ENCODE measurements at places on chromosomes 12 and 14.

- DNase-seq, result no peak
These were observed 296.1 kb upstream of the SYT1 start for GRCh38 chr12:78568321-78569020.

GRCh38 chr12:26488351-26488750 is 293.0 kb downstream of the SSPN start:
- no peak for DNase-seq

DNA sequence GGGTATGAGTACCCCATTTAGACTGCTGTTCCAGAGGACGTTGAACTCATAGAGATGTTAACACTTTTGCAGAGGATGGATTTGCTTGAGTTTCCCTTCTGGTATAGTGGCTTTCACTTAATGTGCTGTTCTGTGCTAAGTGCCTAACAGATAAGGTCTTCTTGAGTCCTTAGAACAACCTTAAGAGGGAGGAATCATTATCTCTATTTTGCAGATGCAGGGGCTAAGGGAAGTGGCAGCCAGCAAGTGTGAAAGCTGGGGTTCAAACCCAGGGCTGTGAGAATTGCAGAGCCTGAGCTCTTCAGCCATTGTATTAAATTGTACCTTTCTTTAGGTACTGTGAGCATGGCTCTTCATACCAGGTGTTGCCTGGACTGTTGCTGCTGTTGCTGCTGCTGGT is 122.1 kb upstream of the NRXN3 start:
- no peak for DNase-seq

- no peak for DNase-seq
These were observed 32.6 kb upstream of the ANO6 start for GRCh38 chr12:45183246-45183645.

- DNase-seq, result peak; percentile 77
These were observed 18.9 kb downstream of the PITPNM2 start for GRCh38 chr12:123131879-123132402.

GRCh38 chr12:74663958-74664357 is 126.3 kb downstream of the ATXN7L3B start:
- no peak for DNase-seq

DNA sequence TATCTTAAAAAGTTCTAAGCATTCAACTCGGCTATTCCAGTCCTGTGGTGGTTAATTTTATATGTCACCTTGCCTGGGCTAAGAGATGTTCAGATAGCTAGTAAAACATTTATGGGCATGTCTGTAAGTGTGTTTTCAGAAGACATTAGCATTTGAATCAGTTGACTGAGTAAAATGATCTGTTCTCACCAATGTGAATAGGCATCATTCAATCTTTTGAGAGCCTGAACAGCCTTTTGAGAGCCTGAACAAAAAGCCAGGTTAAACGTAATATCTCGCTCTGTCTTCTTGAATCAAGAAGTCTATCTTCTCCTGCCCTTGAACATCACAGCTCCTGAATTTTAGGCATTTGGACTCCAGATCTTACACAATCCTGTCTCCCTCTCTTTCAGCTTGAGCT is 1266.1 kb downstream of the LRFN5 start:
- no peak for DNase-seq

- no peak for DNase-seq
These were observed 117.9 kb upstream of the MAP1LC3B2 start for GRCh38 chr12:116441292-116441691.

- DNase-seq, result no peak
These were observed 775 bp upstream of the FAM186A start for GRCh38 chr12:50397117-50397650.

- DNase-seq, result peak; percentile 41
These were observed 26.5 kb downstream of the ZBTB42 start for GRCh38 chr14:104827177-104828055.

- DNase-seq, result no peak
These were observed 228.5 kb upstream of the KRR1 start for GRCh38 chr12:75739912-75740311.

- DNase-seq, result no peak
These were observed 40.1 kb downstream of the VWF start for GRCh38 chr12:6084261-6084968.

DNA sequence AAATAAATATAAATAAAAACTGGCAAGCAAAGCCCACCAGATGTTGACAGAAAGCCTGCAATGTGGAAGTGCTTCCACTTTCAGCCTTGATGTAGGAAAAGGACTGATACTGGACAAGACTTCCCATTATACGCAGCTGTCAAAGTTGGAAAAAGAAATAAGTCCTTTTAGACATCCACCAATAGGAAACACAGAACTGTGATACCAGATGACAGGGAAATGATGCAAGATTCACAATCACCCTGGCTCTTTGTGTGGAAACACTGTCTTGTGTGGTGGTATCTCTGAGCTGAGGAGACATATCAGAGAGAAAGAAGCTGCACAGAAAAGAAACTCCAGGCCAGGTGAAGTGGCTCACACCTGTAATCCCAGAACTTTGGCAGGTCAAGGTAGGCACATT is 13.8 kb upstream of the METAP2 start:
- DNase-seq, result no peak

GRCh38 chr12:99042226-99042625 is 397.1 kb downstream of the APAF1 start:
- no peak for DNase-seq

DNA sequence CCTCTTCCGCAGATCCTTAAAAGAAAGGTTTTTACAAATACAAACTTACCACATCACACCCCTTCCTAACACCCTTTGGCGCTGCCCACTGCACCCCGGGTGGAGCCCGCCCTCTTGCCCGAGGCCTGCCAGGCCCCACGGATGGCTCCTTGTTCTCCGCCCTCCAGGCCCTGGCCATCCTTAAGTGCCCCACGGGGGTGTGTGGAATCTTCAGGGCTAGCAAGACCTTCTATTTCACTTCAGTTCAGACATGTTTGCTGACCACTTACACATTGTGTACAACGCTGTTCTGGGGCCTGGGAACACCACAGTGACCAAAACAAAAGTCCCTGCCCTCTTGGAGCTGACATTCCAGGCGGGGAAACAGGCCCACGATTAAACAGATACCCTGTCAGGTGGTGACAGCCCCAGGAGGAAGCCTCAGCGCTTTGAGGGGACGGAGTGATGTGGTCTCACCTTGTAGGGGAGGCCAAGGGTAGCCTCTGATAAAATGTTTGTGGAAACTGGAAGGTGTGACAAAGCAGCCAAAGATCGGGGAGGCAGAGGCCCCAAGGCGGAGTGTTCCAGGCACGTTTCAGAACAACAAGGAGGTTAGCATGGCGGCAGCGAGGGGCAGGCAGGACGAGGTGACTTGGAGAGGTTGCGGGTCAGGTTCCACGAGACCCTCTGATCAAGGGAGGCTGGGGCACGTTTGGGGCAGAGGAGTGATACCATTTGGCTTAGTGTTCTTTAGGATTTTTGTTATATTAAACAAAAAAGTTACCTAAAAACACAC is 27.0 kb downstream of the TPCN1 start:
- no peak for DNase-seq

DNA sequence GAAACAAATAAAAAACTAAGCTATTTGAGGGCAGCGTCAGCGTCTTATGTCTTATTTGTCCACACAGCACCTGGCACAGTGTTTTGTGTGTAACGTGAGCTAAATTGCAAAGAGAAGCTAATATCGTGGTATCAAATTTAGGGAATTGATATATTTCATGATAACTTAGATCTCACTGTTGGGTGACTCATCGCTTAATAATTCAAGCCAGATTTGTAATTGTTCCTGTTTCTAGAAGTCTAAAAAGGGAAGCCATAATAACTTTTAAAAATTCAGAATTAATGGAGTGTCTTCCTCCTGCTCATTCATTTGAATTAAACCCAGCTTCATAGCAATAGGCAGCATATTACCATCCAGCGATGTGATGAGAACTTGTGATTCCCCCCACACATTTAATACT is 214.7 kb downstream of the PDZRN4 start:
- DNase-seq, result no peak

DNA sequence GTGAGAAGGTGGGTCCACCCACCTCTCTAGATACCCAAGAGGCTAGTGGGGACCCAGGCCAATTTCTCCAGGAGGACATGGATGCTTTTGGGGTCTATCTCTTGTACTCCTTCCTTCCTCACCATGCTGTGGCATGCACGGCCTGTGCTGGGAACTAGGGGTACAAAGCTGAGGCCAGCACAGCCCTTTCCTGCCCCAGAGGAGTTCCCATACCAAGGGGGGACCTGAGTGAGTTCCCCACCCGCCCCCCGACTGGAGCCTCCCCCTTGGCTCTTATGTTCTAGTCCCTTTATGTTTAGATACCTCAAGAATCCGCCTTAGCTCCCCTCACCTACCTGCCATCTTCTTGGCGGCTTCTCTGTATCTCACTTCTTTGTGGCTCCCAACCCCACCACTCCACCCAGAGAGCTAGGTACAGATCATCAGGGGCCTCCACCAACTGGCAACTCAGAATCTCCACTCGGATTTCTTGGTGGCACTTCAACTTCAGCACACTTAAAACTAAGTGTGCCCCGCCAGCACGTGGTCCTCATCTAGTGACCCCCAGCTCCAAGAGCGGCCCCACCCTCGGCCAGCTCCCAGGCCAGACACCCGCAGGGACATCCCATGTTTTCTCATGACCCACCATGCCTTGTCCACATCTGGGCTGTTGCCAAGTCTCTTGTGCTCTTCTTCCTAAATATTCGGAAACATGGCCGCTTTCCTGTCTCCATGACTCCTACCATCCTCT is 115.2 kb upstream of the RTL1 start:
- no peak for DNase-seq

DNA sequence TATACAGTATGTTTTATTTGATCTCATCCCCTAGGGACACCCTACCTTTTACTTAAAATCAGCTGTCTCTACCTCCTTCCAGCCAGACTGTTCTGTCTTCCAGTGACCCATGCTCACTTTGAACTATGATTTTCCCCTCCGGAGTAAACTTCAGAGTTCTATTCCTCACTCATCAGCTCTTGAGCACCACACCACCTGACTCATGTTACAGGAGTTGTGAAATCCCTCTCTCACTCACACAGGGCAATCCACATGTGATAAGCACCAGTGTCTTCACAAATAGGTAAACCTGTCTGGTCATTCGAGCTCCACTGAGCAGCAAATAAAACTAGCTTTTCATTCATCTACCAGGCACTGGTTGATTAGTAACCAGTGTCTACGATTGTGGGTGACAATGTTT is 177.3 kb upstream of the BMP4 start:
- DNase-seq, result no peak

DNA sequence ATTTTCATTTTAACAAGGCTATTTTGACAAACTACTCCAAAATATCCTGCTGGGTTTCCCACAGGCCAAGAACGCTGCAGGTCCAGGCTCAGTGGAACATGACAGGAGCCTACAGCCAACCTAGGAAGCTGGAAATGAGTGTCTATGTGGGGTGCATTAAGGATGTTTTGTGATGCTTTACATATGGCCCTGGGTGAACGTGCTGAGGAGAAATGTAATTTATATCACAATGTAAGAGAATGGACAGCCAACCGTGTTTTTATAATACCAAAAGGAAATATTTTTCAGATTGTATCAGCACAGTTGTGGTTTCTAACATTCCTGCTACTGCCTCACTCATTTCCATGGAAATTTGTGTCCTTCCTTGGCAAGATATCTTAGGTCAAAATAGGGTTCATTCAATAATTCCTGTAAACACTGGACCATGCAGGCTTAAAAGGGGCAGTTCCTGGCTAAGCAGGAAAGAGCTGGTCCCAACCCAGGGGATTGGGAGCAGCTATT is 51.5 kb downstream of the ST8SIA1 start:
- DNase-seq, result no peak

DNA sequence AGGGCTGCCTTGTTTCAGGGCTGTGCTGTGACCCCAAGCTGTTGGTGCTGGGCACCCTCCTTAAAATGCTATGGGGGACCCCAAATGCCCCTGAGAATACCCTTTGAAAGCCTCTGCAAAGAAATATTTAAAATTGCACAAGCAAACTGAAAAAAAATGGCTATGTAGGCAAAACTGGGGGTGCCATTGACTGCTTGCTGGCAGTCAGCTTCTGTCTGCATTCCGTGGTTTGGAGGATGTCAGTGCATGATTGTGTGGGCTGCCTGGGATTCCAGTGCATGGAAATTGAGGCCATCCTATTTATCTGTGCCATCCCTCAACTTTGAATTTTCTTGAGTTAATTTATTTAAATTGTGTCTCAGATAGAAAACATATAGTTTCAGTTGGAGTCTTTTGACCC is 113.7 kb upstream of the RTL1 start:
- DNase-seq, result no peak

- DNase-seq, result no peak
These were observed 6.8 kb upstream of the SLC24A4 start for GRCh38 chr14:92316176-92316575.

DNA sequence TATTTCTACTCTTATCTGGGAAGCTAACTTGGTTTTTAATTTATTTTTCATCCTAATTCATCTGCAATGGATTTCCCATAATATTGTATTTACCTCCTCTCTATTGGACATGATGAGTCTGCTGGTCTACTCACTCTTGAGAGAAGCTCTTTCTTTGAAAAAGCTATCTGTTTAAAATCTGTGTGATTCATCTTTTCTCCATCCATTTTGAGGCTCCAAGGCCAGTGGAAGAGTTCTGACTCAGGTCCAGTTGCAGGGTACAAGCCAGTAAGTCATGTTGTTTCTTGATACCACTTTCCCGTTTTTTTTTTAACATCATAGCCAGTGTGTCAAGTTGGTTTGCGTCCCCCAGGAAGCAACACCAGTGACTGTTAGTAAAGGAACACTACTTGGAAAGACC is 160.3 kb upstream of the BMP4 start:
- DNase-seq, result no peak

- DNase-seq, result no peak
These were observed 5.9 kb downstream of the DDHD1 start for GRCh38 chr14:53147208-53147607.

DNA sequence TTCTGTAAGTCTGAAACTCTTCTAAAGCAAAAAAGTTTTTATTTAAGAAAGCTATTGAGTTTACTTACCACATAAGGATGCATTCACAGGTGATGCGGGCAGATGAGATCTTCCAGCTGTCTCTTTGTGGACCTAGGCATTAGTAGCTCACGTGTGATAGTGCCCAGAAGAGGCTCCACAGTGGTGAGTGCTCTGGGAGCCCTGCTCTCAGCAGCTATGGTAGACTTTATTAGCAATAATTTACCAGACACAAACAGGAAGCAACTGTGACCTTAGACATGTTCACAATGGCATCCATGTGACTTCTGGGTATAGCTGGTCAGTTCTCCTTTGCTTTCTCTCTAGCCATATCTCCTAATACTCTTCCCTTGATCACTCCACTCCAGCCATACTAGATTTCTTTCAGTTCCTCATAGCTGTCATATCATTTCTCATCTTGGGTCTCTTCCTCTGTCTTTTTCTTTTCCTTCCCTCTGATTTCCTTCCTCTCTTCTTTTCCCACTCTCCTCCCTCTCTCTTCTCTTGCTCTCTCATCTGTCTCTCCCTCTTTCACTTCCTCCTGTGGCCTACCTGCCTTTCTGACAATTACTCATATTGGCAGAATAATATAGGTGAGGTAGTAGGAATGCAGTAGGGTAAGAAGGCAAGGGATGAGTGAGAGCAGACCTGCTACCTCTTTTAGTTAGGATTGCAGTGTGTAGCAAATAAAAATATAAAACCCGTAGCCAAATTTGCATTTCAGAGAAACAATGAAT is 75.2 kb upstream of the SCAF11 start:
- no peak for DNase-seq

GRCh38 chr14:68792979-68793733 is at the start of gene ZFP36L1:
TSS of gene ZFP36L1 (minus strand) at chr14:68793067. CDS start at chr14:68792938, 129 bp downstream.
- peak; percentile 12 for DNase-seq

- DNase-seq, result no peak
These were observed 276.5 kb upstream of the NPAS3 start for GRCh38 chr14:32662211-32662610.
